Spinal cord (tissue), 10 donors: ENCODE measurements at places on chromosomes 12 and 14.
A peak's percentile ranks its signal among the peaks of the same experiment; 100 is the strongest.

GRCh38 chr14:32908196-32909084 lies 30.2 kb upstream of the NPAS3 start:
- no peak for DNase-seq

- DNase-seq = no peak
Measured at GRCh38 chr12:75657831-75658230, 146.4 kb upstream of the KRR1 start.

- no peak for DNase-seq
Measured at GRCh38 chr12:47273191-47273626, 193.4 kb upstream of the AMIGO2 start.

DNA sequence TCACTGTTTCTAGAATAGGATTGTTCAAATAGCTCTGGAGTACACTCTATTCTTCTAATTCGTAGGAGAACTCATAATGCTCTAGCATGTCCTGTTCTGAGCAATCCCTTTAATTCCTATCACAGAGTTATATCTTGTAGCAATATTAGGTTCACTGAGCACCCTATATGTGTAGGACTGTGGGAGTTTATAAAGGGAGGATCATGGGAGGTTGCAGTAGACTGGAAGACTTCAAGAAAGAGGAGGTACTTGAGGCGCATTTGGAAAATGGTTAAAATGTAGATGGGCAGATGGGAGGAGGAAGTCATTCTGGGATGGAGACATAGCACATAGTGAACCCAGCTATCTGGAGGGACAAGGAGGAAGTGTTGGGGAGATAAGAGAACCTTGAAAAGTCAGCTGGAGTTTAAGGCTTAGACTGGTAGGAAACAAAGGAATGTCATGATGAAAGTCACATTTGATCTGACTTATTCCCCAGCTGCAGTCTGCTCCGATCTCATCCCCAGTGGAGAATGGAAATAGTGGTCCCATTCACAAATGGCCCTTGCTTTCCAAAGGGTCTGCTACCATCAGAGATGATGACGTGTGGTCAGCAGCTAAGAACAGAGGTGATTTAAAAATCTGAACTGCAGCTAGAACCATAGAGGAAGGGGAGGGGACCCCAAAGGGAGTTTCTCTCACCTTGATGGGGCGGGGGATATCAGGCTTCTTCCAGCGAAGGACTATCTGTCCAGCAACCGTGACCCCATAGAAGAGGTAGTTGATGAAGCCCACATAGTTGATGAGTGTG lies 10.1 kb upstream of the CEBPE start:
- DNase-seq = no peak

DNA sequence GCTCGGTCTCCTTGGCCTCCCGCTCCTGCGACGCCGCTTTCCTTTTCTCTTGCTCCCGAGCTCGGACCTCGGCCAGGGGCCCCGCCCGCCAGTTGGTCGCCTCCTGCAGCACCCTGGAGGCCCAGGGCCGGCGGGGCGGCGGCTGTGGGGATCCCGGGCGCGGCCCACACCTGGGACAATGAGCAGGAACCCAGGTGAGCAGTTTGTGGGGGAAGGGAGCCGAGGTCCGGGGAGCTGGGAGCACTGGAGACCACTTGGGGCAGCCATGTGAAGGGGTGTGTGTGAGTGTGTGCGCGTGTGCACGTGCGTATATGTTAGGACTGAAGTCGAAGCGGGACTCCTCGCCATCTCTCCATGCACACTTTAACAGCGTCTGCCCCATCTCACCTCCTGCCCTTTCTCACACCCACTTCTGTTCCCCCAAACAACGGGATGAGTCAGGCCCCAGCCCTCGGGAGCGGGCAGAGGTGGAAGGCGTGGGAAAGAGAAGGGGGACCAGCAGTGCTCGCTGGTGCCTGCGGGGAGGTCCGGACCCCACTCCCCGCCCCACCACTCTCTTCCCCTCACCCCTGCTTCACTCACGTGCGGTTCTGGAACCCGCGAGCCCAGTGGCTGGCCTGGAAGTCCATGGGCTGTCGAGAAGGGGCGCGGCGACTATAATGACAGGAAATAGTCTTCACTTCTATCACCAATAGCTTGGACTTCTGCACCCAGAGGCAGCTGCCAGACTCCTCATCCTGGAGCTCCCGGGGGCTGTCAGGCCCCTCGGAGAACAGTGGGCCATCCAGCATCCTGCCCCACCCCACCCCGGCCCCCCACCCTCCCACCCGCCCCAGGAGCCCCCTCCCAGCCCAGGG lies 450 bp downstream of the DDN start:
- DNase-seq = peak; percentile 14

- DNase-seq = no peak
Measured at GRCh38 chr12:50613463-50613862, 108.7 kb downstream of the DIP2B start.
